GM23338 (cell line): ENCODE measurements at places on chromosomes 1 and 21. TPM values are rescaled to one million over a fixed set of nuclear protein-coding genes. Genes with fewer than 3 reads are reported as not detected.

The CADM3 gene
- 2.9 and 4.4 TPM in 2 replicates for total RNA-seq

The AMY2A gene
- not detected in 2 replicates for total RNA-seq

The C1QA gene
- not detected in 2 replicates for total RNA-seq

The CD1D gene
- total RNA-seq, result 1.3 and 2.7 TPM in 2 replicates

The HSD3B2 gene
- total RNA-seq, result not detected in 2 replicates

The MAP3K21 gene
- total RNA-seq, result 37.2 and 40.1 TPM in 2 replicates

The AMPD2 gene
- total RNA-seq, result 58.6 and 62.1 TPM in 2 replicates

The AIM2 gene
- 2.1 and 2.5 TPM in 2 replicates for total RNA-seq

The EVI5 gene
- 6.5 and 15.6 TPM in 2 replicates for total RNA-seq

The FCMR gene
- not detected in 2 replicates for total RNA-seq

The S100A12 gene
- total RNA-seq, result not detected in 2 replicates

The LCE1A gene
- not detected in 2 replicates for total RNA-seq

The LMX1A gene
- not detected in 2 replicates for total RNA-seq

The RGS2 gene
- 13.1 and 13.8 TPM in 2 replicates for total RNA-seq

The UTP25 gene
- total RNA-seq, result 6.8 and 8.9 TPM in 2 replicates

The CYP2J2 gene
- total RNA-seq, result 1.5 and 2.3 TPM in 2 replicates

The PODN gene
- 0.24 and 1.0 TPM in 2 replicates for total RNA-seq

The ZNF648 gene
- total RNA-seq, result 0.58 and 1.2 TPM in 2 replicates

The ADCY10 gene
- total RNA-seq, result not detected in 2 replicates

The SOAT1 gene
- 0.93 and 1.3 TPM in 2 replicates for total RNA-seq

The RAB7B gene
- total RNA-seq, result not detected in 2 replicates

The CFAP141 gene
- total RNA-seq, result not detected in 2 replicates

The ITLN2 gene
- 7.0 and 12.8 TPM in 2 replicates for total RNA-seq

The RAD54L gene
- 32.5 and 48.1 TPM in 2 replicates for total RNA-seq

The CCDC185 gene
- total RNA-seq, result 0.08 and 0.56 TPM in 2 replicates

The TEX38 gene
- not detected in 2 replicates for total RNA-seq

The GSTM1 gene
- not detected in 2 replicates for total RNA-seq

The IL22RA1 gene
- total RNA-seq, result 0.28 TPM in 1 of 2 replicates, not detected in the other
